ENCODE measurements at places on chromosomes 11 and 22. TPM values are rescaled to one million over a fixed set of nuclear protein-coding genes. Genes with fewer than 3 reads are reported as not detected.

DNA sequence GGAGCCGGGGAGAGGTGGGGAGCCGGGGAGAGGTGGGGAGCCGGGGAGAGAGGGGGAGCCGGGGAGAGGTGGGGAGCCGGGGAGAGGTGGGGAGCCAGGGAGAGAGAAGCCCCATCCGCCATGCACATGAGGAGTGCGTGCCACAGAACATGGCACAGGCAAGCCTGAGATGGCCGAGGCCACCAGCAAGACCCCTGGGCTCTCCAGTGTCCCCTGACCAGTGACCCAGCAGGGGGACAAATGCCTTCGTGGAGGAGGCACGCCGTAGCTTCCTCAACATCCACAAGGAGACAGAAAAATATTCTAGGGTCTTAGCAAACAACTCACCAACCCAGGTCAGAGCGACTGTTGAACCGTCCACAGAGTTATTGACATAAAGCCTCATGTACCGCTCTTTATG lies 618.8 kb downstream of the TBC1D22A start:
- peak; percentile 11 for DNase-seq

DNA sequence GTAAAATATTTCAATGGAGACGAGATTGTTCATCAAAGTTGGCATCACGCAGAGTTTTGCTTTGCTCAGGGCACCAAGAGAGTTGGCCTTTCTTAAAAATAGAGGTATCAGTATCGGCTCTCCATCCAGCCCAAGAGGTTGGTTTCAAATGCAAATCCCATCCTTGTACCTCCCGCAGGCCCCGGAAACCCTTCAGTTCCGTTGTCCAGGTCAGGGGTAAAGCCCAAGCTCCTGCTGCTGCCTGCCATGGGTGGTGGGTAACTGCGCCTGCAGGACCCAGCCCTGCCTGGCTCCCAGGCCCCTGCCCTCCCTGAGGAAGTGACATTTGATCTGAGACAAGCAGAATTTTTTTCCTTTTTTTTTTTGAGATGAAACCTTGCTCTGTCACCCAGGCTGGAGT lies 49.3 kb upstream of the RTL6 start:
- DNase-seq, result no peak

- no peak for DNase-seq
Measured at GRCh38 chr11:125637840-125638239, 12.9 kb downstream of the CHEK1 start.

TSPAN32 gene
- not detected for total RNA-seq

- no peak for DNase-seq
Measured at GRCh38 chr11:110921742-110922521, 209.7 kb upstream of the ARHGAP20 start.

All from Peyer's patch (tissue), 4 donors.